ENCODE measurements at places on chromosomes 2 and 18.
A peak's percentile ranks its signal among the peaks of the same experiment; 100 is the strongest.

DNA sequence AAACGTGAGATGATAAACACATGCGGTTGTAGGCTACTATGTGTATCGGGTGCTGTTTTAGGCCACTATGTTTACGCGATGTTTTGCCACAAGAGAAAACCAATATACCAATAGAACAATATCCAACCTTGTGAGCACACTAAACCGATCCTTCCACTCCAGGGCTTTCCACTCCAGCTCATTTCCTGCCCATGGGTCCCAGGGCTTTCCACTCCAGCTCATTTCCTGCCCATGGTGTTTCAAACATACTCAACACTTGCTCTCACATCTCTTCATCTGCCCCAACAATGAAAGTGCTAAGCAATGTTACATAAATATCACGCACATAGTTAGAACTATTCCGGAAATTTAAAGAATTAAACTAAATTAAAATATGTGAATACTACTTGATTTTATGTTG lies 80.0 kb downstream of the EPB41L3 start:
- no peak for DNase-seq

- no peak for DNase-seq
Measured at GRCh38 chr18:58495634-58496033, 133.3 kb downstream of the ALPK2 start.

- DNase-seq, result peak; percentile 100
Measured at GRCh38 chr2:197198890-197199289, 111.7 kb downstream of the ANKRD44 start.

DNA sequence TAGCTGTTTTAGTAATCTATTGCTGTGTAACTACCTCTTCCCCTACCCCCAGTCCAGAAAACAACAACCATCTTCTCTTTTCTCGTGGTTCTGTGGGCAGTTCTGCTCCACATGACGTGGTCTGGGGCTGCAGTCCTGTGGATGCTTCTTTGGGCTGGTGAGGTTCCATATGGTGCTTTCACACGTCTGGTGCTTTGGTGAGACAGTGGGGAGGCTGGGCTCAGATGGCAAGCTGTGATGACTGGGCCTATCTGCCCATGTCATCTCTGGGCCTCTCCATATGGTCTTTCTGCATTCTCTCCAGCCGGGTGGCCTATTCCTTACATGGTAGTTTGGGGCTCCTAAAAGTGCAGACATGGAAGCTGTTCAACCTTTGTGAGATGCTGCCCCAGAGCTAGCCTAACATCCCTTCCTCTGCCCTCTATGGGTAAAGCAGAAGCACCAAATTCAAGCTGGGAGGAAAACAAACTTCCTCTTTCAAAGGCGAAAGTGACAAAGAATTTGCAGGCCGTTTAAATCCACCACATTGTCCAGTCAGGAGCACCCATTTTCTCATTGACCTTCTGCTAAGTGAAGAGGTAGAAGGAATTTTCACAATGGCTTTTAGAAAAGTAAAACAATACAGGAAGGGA lies 68.3 kb upstream of the IL1R1 start:
- DNase-seq, result no peak

GRCh38 chr2:3423492-3424170 lies 44.1 kb downstream of the TRAPPC12 start:
- peak; percentile 65 for DNase-seq

Measured in Jurkat, Clone E6-1 (cell line).